Activated CD8-positive, alpha-beta memory T cell treated with anti-CD3 and anti-CD28 coated beads for 1 hour (primary cell): ENCODE measurements at places on chromosomes 5 and 9.
A peak's percentile ranks its signal among the peaks of the same experiment; 100 is the strongest.

- DNase-seq = no peak
These were observed 480.8 kb upstream of the CTNND2 start for GRCh38 chr5:12385095-12385494.

DNA sequence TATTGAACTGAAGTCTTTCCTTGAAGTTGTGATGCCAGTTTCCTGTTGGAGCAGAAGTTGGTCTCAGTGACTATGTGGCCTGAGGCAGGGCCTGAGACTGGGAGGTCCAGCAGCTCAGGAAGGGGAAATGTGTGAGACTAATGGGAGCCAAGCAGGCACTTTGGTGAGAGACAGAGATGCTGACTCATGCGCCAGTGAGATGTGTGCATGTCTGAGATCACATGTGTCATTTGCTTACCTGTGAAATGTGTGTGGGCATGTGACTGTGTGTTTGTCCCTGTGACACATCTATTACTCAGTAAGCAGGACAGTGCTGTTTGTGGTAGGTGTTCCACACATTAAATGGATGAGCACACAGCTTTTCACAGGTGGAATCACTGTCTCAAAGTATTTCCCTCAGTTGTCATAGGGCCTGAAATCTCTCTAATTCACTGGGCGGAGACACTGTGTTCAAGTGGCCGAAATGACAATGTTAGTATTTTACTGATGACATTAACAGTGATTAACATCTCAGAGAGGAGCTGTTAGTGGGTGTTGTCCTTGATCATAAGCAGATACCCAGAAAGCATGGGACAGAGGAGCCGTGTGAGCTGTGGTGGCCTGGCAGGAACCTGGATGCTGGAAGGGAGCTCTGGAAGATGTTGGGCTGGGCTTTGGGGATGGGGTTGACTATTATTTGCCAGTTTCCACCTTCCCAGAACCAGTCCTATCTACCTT, 7.4 kb downstream of the NPR2 start:
- DNase-seq = no peak

- DNase-seq = no peak
These were observed 107.2 kb downstream of the TTLL11 start for GRCh38 chr9:121985792-121986494.

- DNase-seq = no peak
These were observed 17.5 kb upstream of the TEX10 start for GRCh38 chr9:100370064-100370723.

DNA sequence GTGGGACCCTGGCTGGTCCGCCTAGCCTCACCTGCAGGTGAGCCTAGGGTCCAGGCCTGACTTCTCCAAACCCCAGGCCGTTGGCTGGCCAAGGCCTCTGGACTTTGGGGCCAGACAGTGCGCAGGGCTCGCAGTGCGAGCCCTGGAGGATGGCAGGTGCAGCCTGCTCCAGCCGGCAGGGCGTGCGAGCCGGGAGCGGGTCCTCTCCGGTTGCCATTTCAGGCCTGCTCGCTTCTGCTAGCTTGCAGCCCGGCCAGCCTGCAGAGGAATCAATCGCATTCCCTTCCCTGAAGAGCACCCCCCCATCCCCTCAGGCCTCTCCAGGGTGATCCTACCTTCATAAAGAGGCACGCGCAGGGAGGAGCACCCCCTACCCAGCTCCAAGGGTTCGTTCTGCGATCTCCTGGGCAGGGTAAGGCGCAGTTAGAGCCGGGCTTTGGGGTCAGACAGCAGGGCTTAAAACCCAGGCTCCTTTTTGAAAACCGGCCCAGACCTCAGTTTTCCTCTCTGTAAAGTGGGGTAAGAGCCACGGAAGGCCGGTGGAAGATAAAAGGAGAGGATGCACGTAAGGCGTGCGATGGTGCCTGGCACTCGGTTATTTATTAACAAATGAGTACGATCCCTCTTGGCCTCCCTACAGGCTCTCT, 6.2 kb downstream of the BARHL1 start:
- no peak for DNase-seq

DNA sequence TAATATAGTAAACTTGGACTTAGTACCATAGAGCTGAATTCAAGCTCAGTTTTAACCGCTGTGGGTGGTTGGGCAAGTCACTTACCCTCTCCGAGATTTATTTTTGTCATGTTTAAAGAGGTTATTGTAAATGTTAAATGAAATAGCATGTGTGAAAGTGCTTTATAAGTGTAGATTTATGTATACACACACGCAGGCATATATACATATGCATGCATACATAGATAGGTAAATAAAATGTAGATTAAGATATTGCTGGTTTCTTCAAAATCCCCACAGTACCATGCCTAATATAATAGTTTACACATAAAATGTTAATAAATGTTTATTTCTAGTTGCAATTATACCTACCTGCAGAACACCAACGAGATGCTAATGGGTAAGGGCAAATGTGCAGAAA, 164.5 kb upstream of the EGFLAM start:
- DNase-seq = no peak

DNA sequence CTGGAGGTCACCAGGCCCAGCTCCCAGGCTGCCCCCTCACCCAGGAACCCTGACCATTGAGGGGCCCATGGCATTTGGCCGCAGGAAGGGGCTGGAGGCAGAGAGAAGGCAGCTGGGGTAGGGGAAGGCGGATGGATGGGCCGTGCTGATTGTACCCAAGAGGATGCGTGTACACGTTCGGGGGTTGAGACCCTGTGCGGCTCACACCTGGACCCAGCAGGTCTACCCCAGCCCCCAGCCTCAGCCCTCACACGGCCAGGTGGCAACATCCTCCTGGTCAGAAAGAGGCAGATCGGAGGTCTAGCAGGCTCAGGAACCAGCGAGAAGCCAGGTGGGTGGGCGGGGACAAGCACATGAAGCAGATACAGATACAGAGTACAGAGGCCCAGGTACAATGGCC, 33.7 kb downstream of the NACC2 start:
- DNase-seq = no peak

DNA sequence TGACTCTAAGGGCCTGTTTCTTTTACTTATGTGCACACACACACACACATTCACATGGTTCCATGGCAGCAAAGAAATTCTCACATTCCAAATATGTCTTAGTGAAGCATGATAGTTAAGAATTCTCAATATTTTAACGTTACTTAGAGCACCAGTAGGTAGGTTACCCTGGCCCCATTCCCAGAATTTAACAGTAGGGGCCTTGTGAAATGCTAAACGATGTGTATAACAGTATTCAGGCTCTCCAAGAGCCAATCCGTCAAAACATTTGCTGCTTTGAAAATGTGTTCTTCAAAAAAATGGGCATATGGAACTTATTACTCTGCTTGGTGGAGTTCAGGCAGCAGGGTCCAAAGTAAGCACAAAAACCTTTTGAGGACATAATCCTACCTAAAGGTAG, 93.7 kb upstream of the DAB2 start:
- DNase-seq = no peak

GRCh38 chr9:28073270-28073669, 500.0 kb upstream of the C9orf72 start:
- no peak for DNase-seq

DNA sequence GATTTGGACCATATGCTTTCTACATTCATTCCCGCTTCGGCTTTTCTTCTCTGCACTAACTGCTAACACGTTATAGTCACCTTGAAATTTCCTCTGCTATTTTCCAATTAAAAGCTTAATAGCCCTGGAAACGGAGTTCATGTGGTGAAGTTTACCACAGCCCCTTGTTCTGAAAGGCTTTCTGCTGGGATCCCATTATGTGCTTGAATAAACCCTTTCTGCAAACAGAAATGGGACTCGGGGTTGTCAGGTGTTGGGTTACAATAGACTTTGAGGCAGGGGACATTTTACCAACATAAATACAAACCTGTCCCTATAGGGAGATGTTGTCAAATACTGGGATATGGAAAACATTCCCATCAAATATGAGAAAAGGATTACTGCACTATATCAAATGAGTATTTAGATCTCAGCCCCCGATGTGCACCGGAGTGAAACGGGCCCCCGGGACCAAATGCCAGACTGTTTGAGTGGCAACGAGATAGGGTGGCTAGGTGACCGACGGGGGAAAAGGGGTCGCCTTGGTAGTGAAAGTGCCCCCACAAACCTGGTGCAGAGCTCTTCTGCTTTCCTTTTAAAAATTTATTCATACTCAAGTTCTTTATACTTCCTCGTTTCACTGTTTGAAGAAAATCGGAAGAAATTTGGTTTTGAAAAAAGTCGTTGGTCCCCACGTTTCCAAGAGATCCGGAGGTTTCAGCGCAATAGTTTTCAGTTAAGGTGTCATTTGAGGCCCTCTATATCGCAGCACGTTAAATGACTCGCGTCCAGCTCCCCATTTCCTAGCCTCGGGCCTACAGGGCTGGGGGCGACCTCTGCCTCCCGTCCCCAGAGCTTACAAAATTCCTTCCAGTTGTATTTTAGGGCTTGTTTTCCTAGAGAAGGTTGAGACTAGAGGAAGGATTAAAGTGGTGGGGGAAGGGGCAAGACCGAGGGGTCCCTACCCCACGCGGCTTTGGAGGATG, 2.1 kb upstream of the DMRT3 start:
- DNase-seq = no peak

DNA sequence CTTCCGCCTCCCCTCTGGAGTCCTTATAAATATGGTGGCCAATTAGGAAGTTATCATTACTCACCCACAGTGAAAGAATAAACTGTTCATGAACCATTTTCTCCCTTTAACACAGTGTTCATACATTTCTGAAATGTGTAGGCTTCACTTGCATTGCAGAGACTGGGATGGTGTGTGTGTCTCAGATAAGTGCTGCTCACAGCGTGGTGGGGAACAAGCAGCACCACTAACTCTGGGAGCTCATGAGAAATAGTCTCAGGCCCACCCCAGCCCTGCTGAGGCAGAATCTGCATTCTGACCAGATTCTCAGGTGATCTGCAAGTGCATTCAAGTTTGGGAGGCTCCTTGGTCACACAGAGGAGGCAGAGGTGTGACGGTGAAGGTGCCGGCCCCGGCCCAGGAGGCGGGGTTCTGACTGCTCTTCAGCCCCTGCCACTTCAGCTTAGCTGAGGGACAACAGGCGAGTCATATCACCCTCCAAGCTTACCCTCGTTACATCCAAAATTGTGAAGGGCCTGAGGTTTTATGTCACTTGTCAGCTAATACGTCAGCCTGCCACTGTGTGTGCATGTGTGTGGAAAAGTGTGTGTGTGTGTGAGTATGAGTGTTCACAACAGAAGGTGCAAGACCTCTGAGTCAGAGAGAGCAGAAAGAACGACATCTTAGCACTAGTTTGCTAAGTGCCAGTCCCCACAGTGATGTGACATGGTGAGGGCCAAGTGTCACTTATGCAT, 34.7 kb downstream of the DAP start:
- DNase-seq = no peak

- DNase-seq = no peak
These were observed 525.1 kb downstream of the TAF11L14 start for GRCh38 chr5:18159331-18159730.

DNA sequence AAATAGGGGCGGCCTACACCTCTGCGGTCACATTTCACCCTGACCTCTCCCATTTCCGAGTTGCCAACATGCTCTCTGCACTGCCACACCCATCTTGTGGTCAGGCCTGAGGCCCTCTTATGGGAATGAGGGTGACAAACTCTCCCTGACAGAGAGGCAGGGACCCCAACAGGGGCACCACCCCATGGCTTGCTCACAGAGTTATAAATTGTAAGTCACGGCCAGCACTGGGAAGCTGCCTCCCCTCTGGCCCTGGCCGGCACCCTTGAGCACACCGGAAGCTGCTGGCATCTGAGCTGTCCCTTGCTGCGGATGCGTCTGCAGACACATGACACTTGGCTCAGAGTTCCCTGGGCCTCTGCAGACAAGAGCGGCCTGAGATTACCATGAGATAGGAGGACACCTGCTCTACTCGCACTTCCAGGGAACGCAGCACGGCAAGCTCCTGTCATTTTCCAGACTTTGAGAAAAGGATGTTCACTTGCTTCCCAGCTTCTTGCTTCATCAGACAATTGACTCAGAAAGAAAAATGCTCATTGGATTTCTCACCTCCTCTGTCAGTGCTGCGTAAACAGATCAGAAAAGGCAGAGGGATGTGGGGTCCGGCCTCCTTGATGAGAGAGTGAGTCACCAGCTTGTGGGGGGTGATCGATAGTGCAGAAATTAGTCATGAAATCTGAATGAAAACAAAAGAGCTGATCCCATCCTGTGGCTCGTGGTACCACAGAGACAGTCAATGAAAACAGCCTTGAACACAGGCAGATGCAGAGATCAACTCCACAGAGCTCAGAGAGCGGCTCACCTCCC, 269.8 kb downstream of the SYK start:
- DNase-seq = no peak

GRCh38 chr9:21334701-21335632, at the start of gene KLHL9:
Gene KLHL9, minus strand, starts transcription at chr9:21335404. Its CDS starts 545 bp downstream, at chr9:21334859.
- DNase-seq = peak; percentile 70

DNA sequence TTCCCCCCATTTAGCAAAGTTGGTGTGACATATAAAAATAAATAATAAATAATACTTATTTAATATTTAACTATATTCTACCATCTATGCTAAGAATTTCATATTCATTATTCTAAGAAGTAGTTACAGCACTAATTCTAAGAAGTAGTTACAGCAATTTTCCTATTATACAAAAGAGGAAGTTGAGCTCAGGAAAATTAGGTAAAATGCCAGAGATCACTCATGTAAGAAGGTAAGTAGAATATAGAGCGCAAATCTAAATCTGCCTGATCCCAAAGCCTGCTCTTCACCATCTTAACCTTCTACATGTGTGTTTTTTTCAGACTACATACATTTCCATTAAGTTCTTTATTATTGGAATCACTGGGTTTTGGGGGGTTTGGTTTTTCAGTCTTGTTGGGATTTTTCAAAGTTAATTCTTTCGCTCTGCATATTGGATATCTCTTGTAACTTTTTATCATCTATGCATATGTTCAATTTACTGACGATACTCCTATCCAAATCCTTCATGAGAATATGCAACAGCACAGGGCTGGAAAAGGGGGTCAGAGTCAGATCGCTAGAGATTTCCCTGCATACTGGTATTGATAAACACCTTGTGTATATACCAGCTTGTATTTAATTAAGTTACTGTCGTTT, 852.1 kb downstream of the MAT2B start:
- DNase-seq = no peak

DNA sequence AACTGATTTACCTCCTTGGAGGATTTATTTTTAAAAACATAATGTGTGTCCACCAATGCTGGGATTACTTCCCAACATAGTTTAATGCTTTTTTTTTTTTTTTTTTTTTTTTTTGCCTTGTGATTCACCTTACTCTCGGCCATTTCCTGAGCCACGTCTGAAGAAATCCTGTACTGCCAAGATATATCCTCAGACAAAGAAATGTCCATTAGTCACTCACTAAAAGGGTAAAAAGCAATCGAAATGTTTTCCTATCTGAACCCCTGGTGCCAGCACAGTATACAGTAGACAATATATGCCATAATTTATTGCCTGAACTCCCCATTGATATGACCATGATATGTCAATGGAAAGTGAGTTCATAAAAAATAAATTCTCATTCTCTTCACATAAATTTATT, 344.1 kb downstream of the BNC2 start:
- DNase-seq = no peak

- no peak for DNase-seq
These were observed 295.7 kb upstream of the PANK3 start for GRCh38 chr5:168874713-168875380.

DNA sequence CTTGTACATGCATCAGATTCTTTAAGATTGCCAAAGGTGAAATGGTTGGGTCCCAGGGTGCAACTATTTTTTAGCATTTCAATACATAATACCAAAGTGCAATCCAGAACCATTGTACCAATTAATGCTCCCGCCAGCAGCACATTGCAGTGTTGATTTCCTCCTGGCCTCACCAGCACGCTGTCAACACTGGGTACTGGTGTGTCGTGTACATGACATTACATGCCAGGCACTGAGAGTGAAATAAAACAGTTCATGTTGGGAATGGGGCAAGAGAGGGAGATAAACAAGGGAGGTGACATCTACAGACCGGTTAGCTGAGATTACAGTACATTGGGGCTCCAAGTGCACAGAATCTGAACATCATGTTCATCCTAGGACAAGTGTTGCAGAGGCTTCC, 37.8 kb downstream of the HMGCS1 start:
- DNase-seq = no peak
